Fibroblast of the aortic adventitia (primary cell): ENCODE measurements at places on chromosomes 6 and 20.

- DNase-seq = peak; percentile 71
Observed at GRCh38 chr6:145878591-145879295, 64.1 kb upstream of the FBXO30 start.

GRCh38 chr6:28981431-28981832, 23.7 kb downstream of the ZNF311 start:
- peak; percentile 86 for DNase-seq

GRCh38 chr6:31702405-31702818, 712 bp downstream of the ABHD16A start:
- no peak for DNase-seq

GRCh38 chr20:10659651-10660601, 13.9 kb downstream of the JAG1 start:
- no peak for DNase-seq

DNA sequence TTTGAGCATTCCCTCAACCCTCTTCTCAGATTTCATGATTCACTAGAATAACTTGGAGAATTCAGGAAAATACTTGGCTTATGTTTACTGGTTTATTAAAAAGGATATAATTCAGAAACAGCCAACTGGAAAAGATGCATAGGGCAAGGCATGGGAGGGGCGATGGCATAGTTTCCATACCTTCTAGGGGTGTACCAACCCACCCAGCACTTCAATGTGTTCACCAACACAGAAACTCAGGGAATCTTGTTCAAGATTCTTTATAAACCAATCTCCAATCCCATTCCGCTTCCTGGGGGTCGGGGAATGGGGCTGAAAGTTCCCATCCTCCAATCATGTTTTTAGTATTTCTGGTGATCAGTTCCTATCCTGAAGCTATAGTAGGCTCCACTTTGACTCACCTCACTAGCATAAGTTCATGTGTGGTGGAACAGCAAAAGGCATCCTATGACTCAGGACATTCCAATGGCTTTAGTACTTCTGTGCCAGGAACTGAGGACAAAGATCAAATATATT, 164.4 kb downstream of the SIM1 start:
- peak; percentile 94 for DNase-seq
